ENCODE measurements at places on chromosomes 13 and 19.

- no peak for DNase-seq
These were observed 101.3 kb downstream of the ARHGEF7 start for GRCh38 chr13:111216166-111216960.

DNA sequence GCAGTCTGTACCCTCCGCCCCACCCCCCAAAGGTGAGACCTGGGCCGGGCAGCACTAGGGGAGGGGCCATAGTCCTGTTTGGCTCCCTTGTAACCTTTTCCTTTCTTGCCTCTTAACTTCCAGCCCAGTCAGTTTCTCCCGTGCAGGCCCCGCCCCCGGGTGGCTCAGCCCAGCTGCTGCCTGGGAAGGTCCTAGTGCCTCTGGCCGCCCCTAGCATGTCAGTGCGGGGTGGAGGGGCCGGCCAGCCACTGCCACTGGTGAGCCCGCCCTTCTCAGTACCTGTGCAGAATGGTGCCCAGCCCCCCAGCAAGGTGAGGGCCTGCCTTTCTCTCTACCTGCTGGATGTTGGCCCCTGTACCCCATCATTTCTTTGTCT, 10.5 kb upstream of the PRR19 start:
- no peak for DNase-seq

DNA sequence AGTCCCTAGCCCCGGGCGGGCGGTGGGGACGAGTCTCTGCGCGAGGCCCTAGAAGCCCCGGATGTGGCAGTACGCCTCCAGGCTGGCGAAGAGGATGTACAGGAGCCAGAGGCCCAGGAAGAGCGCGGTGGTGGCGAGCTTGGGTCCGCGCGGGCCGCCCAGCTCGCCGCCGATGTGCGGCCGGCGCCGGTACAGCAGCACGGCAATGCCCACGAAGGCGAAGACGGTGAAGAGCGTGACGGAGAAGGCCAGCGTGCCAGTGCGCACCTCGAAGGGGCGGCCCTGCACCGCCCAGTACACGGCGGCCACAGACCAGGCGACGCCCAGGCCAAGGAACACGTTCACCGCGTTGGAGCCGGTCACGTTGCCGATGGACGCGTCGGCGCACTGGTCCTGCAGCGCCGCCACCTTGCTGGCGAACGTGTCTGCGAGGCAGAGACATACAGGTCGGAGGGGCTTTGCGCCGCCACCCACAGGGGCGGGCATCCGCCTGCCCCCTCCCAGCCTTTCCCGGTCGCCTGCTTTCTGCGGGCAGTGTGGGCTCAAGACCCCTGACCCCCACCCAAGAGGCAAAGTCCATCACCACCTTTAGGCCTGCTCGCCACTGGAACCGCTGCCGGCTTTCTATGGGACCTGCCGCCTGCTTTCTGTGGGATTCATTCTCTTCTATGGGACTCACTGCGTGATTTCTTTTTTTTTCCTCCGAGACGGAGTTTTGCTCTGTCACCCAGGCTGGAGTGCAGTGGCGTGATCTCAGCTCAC, 10.9 kb upstream of the MEIS3 start:
- no peak for DNase-seq

DNA sequence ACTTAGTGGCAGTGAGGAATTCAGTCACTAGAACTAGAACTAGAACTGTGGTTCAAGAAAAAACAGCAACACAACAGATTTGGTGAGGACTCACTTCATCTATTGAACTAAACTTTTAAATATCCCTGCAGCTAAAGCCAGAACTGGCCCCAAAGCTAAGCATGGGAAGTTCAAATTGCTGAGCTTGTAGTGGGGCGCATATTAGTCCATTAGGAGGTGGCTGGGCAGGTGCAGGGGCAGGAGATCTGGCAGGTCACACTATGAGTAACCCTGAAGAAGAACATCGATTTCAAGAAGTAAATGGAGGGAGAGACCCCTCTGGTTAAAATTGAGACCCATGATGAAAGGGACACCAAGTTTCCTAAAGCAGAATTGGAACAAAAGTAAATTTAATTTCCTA, 73.8 kb upstream of the UBAC2 start:
- DNase-seq: no peak

DNA sequence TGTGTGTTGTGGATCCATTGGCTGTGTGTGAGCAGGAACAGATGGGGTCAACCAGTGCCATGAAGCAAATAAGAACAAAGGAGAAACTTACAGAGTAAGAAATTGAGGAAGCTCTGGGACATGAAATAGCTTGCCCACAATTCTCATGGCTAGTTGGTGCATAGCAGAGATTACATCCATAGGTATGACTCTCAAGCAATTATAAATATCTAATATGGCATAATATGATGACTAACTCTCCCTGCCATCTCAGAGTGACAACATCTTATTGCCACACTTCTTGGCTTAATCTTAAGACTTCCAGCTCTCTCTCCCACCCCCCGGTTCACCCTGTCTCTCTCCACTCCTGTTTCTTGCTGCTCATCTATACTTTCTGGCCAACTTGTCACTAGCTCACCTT, 53.3 kb downstream of the OXGR1 start:
- no peak for DNase-seq

GRCh38 chr19:56838909-56839651, 1.4 kb downstream of the PEG3 start:
- DNase-seq: no peak

DNA sequence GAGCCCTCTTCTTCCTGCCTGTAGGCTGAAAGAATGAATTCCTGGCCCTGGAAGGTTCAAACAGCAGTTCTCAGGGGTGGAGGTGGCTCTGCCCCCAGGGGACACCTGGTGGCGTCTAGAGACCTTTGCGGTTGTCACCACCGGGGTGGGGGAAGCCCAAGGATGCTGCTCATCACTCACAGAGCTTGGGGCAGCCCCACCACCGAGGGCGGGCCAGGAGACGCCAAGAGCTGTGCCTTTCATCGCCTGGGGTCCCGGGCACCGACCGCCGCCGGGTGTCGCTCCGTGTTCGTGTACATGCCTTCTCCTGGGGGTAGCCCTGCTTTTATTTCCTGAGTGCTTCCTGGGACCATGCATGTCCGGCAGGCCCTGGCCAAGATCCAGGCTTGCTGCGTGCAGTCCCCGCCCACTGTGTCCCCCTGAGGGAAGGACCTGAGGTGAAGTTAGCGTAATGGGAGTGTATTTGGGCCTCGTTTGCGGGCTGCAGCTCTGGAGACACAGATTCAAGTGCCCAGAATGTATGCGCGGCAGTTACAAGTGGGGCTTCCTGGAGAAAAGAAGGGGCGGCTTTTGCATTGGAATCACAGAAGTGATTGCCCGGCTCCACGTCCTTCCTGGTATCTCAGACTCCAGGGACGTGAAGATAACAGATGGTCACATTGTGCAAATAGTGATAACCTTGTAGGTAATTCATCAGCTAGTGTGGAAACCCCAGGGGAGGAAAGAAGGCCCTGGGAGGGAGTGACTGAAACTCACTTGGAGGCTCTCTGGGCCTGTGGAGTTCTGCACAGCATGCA, 7.8 kb downstream of the DOT1L start:
- DNase-seq: no peak

GRCh38 chr13:79775830-79776229, 294.9 kb downstream of the NDFIP2 start:
- DNase-seq: peak; percentile 73

GRCh38 chr19:27779954-27780353, 1433.0 kb downstream of the UQCRFS1 start:
- no peak for DNase-seq

- peak; percentile 73 for DNase-seq
These were observed 9.8 kb upstream of the ZNF627 start for GRCh38 chr19:11587302-11587974.

GRCh38 chr19:10826846-10827245, 9.2 kb downstream of the TMED1 start:
- DNase-seq: no peak

DNA sequence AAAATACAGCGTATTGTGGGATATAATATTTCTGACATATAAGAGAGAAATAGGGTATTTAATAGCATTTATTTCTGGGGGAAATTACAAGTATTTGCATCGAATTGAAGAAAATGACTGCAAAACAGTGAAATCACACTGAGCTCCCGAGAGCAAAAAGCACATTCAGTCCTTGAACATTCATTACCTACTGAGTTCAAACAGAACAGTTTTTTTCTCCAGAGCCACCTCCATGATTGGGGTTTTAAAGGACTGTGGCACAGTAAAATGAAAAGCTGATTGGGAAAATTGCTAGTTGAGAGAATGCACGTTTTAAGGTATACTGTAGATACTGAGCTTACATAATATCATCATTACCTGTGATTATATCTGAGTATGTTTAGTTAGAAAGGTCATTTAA, 58.0 kb upstream of the TRPC4 start:
- no peak for DNase-seq

GRCh38 chr13:98478189-98479129, 98.4 kb downstream of the STK24 start:
- DNase-seq: no peak

DNA sequence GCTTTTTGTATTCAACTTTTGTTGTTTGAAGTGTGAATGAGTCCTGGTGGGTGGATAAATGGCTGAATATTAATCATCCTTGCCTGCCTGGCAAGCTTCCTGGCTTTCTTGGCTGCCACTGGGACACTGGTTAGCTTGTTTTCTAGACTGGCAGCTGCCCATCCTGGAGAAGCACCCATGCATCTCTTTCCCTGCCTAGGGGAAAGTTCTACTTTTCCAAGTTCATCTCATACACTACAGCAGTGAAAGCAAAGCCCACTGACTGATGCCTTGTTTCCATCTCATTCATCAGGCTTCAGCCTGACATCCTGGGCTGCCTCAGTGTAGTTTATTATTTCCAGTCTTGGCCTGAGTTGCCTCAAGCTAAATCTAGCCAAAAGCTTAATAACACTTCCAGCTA, 244.8 kb downstream of the PCDH20 start:
- peak; percentile 48 for DNase-seq

DNA sequence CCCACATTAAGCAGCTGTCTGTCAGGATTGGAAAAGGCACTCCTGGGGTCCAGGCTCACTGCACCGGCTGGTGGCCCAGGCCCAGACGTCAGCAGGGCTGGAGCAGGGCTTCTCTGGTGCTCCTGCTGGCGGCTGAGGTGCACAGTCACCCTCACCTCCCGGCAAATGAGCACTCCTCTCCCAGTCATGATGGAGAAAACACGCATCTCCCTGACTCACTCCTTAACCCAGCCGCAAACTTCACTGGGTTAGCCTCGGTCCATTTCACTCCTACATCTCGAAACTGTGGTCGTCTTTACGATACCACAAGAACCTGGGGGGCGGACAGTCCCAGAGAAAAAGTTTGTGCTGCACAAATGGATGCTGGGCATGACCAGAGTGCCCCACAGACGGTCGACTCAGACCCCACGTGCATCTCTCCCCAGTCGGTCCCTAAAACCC, 3.3 kb upstream of the RASA3 start:
- DNase-seq: no peak

- DNase-seq: no peak
These were observed 21.8 kb upstream of the SLC7A10 start for GRCh38 chr19:33247441-33247819.

GRCh38 chr19:8640402-8641004, 10.1 kb downstream of the NFILZ start:
- DNase-seq: no peak

DNA sequence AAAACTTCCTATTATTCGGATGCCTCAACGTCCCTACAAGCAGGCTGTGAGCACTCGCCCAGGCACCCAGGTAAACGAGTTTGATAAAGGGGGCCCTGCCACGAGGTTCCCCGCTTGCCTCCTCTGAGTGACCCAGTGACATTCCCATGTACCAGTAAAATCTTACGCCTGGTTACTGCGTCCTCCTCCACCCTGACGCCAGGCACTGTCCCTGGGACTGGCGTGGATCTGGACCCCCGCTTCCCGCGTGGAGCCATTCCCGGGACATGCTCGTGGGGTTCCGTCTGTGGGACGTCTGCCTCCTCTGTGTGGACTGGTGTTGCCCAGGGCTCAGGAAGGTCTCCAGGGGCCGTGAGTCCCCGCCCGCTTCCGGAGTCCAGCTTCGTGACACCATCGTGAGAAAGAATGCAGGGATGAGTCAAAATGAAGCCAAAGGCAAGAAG, 407 bp upstream of the ZNF550 start:
- DNase-seq: peak; percentile 35

GRCh38 chr19:35734273-35734672, 8.0 kb downstream of the IGFLR1 start:
- DNase-seq: no peak

GRCh38 chr19:34589730-34590129, 87.2 kb downstream of the SCGB2B2 start:
- no peak for DNase-seq

- no peak for DNase-seq
These were observed 117.6 kb downstream of the MIPEP start for GRCh38 chr13:23771552-23771951.

DNA sequence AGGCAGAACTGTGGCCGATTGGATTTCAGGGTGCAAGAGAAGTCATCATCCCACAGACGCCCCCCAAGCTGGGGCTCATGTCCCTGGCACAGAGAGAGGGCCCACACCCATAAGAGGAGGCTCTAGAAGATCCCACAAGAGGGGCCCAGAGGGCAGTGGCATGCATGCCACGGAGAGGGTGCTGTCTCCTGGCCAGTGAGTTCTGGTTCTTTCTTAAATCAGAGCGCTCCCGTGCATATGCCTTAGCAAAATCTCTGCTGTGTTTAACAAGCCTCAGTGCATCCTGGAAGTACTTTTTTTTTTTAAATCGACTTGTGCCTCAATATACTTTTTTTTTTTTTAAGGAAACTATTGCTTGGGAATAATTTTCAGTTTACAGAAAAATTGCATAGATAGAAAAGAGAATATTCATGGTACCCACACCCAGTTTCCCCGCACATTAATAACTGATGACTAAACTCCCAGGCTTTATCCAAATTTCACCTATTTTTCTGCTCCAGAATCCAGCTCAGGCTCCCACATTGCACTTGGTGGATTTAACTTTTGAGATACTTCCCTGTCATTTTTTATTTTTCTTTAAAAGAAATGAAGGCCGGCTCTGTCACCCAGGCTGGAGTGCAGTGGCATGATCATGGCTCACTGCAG, 59.1 kb downstream of the PEX11G start:
- DNase-seq: no peak

DNA sequence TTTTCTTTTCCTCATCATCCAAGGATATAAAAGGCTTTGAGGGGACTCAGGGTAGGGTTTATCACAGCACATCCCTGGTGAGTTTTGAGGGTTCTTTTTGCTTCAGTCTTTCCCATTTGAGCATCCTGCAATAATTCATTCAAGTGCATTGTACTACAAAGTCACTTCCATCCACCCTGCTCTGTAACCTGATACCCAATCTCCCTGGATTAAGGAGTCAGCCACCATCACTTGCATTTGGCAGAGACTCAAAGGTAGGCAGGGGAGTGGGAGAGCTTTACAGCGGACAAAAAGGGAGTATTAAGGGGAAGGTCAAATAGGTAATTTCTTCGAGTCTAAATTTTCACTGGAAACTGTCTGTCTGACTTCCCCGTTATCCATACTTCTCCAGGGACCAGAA, 216.1 kb upstream of the TMTC4 start:
- no peak for DNase-seq

- DNase-seq: no peak
These were observed 1243.5 kb downstream of the EFNB2 start for GRCh38 chr13:105291987-105292386.
